ENCODE measurements at places on chromosomes 6 and 20. TPM values are rescaled to one million over a fixed set of nuclear protein-coding genes. Genes with fewer than 3 reads are reported as not detected.

- peaks cover 20% of the 10 kb centered on the region for H3K27me3 ChIP-seq
- no peak for DNase-seq
- H3K36me3 ChIP-seq: no peaks in the 10 kb centered on the region
- H3K4me3 ChIP-seq: peak overlapping the region; percentile 60
These were observed 86.8 kb downstream of the ZFP64 start for GRCh38 chr20:52104546-52105441.

Gene GRM1
- under 0.01 TPM for total RNA-seq

Gene CLPSL1
- total RNA-seq: not detected

Gene UBE3D
- total RNA-seq: 5.3 TPM

Gene DEF6
- total RNA-seq: 4.7 TPM

Gene KCNK17
- not detected for total RNA-seq

Measured in esophagus muscularis mucosa (tissue), 4 donors.